Vagina (tissue), 2 donors: ENCODE measurements at places on chromosomes 3 and 15. TPM values are rescaled to one million over a fixed set of nuclear protein-coding genes. Genes with fewer than 3 reads are reported as not detected.

DNA sequence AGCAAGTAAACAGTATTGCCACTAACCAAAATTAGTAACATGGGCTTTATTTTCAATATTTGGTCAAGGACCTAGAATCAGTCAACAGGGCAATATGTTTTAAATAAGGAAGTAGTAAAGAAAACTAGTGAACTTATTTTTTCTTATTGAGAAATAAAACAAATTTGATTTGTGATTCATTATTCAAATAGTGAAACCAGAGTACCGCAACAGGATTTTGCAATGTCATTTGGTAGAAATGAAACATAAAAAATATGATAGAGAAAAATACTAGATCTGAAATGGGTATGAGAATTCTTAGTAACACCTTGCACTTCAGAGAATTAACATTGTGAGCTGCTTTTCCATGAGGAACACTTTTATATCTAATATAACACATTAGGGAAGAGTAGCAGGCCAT, 291.8 kb upstream of the GBE1 start:
- H3K4me3 ChIP-seq: no peak overlapping the region
- H3K4me1 ChIP-seq: no peaks in the 10 kb centered on the region
- no peaks in the 10 kb centered on the region for H3K36me3 ChIP-seq
- H3K27me3 ChIP-seq: no peaks in the 10 kb centered on the region
- no peak overlapping the region for H3K27ac ChIP-seq

DNA sequence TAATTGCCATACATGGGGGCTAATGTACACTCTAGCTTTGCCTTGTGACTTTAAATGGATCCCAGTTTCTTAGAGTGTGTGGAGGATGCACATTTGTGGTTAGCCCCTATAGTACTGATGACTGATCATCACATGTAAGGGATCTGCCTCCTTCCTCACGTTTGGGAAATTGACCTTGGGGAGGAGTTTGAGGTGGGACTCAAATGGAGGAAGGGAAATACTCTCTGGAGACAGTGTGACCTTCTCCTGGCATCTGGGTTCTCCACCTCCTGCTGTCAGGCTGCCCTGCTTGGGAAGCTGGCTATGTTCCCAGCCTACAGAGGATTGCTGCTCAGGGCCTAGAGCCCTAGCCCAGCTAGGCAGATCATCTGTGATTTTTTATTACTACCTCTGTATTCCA, 48.7 kb downstream of the PPM1L start:
- no peaks in the 10 kb centered on the region for H3K27me3 ChIP-seq
- H3K36me3 ChIP-seq: no peaks in the 10 kb centered on the region
- no peak overlapping the region for H3K4me3 ChIP-seq
- peaks cover 45% of the 10 kb centered on the region for H3K4me1 ChIP-seq

CFAP100 gene
- total RNA-seq: not detected

CACNA2D2 gene
- total RNA-seq: 2.5 TPM

GRCh38 chr3:124664804-124665203, 65.4 kb upstream of the UMPS start:
- no peak overlapping the region for H3K27ac ChIP-seq
- no peak for DNase-seq
- no peak overlapping the region for H3K4me3 ChIP-seq
- no peaks in the 10 kb centered on the region for H3K36me3 ChIP-seq

- H3K4me1 ChIP-seq: no peaks in the 10 kb centered on the region
- DNase-seq: no peak
- H3K27ac ChIP-seq: no peak overlapping the region
- H3K4me3 ChIP-seq: no peak overlapping the region
- no peaks in the 10 kb centered on the region for H3K27me3 ChIP-seq
These were observed 33.2 kb upstream of the TRPC1 start for GRCh38 chr3:142690613-142691012.

TPRG1 gene
- total RNA-seq: 21.6 TPM
